Aorta (tissue), 5 donors: ENCODE measurements at places on chromosomes 2 and 18. TPM values are rescaled to one million over a fixed set of nuclear protein-coding genes. Genes with fewer than 3 reads are reported as not detected.

ZNF892 gene
- polyA plus RNA-seq, result 0.64 TPM

DNA sequence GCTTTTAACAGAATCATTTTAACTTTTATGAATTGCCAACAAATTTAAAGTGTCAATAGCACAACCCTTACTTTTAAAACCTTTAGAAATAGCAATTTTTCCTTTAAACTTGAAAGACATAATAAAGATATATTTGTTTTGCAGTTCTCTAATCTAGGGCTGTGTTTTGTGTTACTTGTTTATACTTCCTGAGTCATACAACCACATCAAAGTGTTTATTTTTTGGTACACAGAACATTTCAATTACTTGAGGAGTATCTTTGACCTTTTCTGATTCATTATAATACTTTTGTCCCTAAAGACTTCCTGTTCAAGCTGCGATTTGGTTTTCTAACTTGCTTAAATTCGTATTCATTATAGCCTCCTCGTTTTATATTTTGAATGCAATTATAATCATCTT lies 21.8 kb downstream of the TYW5 start:
- DNase-seq, result no peak

TCF7L1 gene
- 27.9 TPM for polyA plus RNA-seq

DNA sequence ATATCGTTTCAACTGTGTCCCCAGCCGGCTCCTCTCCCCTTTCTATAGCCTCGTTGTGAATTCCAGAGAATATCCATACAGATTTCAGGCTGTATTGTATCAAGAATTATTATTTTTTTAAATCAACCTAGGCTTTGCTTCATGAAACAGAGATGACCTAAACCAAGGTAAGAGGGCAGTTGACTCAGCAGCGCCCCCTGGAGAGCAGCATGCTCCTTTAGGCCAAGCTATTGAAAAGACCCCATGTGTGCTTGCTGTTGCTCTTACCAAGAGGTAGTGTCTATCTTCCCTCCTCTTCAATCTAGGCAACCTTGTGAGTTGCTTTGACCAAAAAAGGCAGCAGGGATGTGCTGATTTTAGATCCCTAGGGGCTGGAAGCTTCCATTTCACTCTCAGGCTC lies 426.7 kb upstream of the SMIM21 start:
- DNase-seq, result no peak

CKAP2L gene
- under 0.01 TPM for polyA plus RNA-seq

DNA sequence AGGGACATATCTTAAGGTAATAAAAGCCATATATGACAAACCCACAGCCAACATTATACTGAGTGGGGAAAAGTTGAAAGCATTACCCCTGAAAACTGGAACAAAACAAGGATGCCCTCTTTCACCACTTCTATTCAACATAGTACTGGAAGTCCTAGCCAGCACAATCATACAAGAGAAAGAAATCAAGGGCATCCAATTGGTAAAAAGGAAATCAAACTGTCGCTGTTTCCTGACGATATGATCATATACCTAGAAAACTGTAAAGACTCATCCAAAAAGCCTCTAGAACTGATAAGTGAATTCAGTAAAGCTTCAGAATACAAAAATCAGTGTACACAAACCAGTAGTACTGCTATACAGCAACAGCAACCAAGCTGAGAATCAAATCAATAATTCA lies 53.8 kb upstream of the PSME4 start:
- no peak for DNase-seq

GRCh38 chr2:18242716-18243115 lies 317.7 kb downstream of the RDH14 start:
- no peak for DNase-seq

- DNase-seq, result no peak
These were observed 186.2 kb downstream of the CMPK2 start for GRCh38 chr2:6679471-6679870.

EFR3B gene
- 0.50 TPM for polyA plus RNA-seq

DNA sequence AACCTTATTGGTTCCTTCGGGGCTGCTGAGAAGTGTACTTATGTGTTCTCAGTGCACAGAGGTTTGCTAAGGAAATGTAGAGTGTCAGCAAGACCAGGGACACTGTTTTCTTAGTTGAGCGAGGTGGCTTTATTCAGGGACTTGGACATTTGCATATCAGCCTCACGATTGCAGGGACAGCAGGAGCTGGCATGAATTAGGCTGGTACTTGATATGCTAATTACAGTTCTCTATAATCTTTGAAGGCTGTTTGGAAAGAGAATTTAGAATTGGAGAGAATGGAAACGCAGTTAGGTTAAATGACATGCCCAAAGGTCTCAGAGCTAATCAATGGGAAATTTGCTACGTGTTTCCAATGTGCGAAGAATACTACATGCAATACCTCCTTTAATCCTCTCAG lies 18.7 kb upstream of the MTCL1 start:
- no peak for DNase-seq

- DNase-seq, result no peak
These were observed 226.8 kb downstream of the MC4R start for GRCh38 chr18:60145776-60146175.

C2orf74 gene
- 19.1 TPM for polyA plus RNA-seq

SPP2 gene
- not detected for polyA plus RNA-seq

- DNase-seq, result no peak
These were observed 45.2 kb upstream of the SH3RF3 start for GRCh38 chr2:109083771-109084170.

DYNAP gene
- not detected for polyA plus RNA-seq

DNA sequence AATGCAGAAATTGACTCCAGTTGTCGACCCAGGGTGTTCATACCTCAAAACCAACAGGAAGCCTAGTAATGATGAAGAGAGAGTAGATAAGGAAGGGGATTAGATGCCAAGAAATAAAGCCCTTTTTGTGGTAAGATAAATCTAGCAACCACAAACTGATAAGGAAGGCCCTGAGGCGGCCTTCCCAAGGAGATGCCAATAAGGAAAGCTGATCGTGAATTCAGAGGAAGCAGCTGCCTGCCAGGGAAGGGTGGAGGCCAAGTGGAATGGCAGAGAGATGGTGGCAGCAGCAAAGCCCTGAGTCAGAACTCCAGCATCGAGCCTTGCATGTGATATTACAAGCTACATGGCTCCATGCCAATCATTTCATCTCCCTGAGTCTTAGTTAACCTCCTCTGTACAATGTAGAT lies 126.3 kb downstream of the IRS1 start:
- no peak for DNase-seq
